ENCODE measurements at places on chromosomes 13 and 19.

DNA sequence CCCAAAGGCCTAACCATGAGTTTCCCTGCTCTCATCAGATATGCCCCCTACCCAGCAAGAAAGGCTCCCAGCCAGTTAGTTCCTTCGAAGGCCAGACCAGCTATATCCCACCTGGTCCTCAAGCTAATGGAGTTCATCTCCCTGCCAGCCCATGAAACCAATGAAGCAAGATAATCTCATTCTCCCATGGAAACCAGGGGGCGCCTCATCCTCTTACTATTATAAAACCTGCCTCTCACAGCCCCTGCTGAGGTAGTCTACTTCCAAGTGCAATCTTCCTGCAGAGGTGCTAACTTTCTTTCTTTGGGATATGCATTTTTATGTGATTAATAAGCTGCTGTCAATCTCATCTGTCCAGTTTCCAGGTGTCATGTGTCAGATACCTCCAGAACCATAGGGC, 34.0 kb upstream of the ZNF573 start:
- DNase-seq: no peak

DNA sequence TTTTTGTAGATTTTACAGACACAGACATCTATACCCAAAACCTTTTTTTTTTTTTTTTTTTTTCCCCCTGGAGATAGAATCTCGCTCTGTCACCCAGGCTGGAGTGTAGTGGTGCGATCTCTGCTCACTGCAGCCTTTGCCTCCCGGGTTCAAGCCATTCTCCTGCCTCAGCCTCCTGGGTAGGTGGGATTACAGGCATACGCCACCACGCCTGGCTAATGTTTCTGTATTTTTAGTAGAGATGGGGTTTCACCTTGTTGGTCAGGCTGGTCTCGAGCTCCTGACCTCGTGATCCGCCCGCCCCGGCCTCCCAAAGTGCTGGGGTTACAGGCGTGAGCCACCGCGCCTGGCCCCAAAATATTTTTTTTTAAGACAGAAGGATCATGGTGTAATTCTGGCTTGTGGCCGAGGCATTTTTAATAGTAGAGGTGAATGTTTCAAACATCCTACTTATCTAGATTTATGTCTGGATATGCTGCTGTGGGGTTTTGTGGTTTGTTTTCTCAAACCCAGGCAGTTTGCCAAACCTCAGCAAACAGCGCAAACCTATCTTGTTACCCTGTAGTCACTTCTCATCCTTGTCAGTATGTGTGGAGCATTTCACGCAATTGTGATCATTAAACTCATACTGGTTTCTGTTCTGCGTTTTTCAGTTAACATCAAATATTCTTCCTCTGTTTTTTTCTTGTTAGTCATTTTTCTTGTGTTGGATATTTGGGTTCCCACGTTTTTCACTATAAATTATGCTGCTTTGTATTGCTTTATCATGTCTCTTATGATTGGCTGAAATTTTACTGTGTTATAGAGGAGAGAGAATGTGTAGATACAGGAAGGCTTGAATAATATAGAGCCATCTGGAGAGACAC, 36.2 kb upstream of the GARRE1 start:
- DNase-seq: no peak

GRCh38 chr13:24282256-24282655, 27.1 kb upstream of the C1QTNF9 start:
- DNase-seq: no peak

- no peak for DNase-seq
These were observed 27.1 kb upstream of the IGFL1 start for GRCh38 chr19:46202426-46202825.

DNA sequence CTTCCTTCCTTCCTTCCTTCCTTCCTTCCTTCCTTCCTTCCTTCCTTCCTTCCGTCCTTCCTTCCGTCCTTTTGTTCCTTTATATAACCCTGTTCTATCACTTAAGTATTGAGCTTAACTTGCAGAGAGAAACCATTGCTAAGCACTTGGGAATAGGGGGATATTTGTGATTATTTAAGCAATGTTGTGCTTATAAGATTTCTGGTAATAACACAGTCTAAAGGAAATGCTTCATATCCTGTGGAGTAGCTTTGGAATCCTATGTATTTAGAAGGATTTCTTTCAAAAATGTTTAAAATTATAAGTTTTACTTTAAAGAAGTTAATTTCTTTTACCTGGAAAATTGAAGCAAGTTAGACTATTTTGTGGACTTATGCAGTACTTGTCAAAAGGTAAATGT, 209.8 kb downstream of the PCCA start:
- no peak for DNase-seq

DNA sequence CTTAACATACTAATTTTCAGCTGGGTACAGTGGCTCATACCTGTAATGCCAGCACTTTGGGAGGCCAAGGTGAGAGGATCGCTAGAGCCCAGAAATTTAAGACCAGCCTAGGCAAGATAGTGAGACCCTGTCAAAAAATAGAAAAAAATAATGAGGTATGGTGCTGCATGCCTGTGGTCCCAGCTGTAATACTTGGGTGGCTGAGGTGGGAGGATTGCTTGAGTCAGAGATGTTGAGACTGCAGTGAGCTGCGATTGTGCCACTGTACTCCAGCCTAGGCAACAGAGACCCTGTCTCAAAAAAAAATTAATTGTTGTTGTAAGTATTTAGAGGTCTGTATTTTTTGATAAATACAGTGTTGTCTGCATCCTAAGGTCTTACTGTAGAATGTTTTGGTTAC, 66.8 kb downstream of the FNDC3A start:
- DNase-seq: no peak

- DNase-seq: no peak
These were observed 82.5 kb downstream of the AKAP11 start for GRCh38 chr13:42354241-42355091.

DNA sequence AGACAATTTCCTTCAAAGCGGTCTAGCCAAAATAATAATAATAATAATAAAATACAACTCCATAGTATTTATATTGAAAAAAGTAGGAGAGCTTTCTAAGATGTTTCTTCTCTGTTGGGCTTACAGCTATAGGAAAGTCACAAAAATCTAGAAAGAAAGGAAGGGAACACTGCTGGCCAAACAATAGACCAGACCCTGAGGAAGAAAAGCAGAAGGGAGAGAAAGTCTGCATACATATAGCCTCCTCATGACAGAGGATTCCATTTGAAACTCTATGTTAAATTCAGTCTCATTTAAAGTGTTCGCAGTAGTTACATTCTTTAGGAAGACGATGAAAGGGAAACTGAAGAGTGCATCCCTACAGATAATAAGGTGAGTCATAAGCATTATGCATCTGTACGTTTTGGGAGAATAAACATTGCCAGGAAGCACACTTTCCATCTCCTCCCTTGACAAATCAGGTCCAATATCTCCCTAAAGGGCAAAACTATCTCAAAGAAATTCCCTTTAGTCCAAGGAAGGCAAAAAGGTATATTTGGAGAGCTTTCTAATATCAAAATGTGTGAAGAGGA, 86.5 kb downstream of the PCDH9 start:
- no peak for DNase-seq

- no peak for DNase-seq
These were observed 32.1 kb downstream of the SBNO2 start for GRCh38 chr19:1141944-1142343.

GRCh38 chr13:80400164-80400864, 59.4 kb upstream of the SPRY2 start:
- DNase-seq: no peak

GRCh38 chr19:1868971-1869370, 5.6 kb upstream of the KLF16 start:
- no peak for DNase-seq

- DNase-seq: no peak
These were observed 19.2 kb downstream of the FCGBP start for GRCh38 chr19:39915101-39915847.

- peak; percentile 28 for DNase-seq
These were observed 1.1 kb downstream of the PTGER1 start for GRCh38 chr19:14473978-14474578.

- peak; percentile 65 for DNase-seq
These were observed 49.1 kb upstream of the EHD2 start for GRCh38 chr19:47663911-47664771.

- no peak for DNase-seq
These were observed 17.7 kb downstream of the CCDC97 start for GRCh38 chr19:41327576-41328156.

DNA sequence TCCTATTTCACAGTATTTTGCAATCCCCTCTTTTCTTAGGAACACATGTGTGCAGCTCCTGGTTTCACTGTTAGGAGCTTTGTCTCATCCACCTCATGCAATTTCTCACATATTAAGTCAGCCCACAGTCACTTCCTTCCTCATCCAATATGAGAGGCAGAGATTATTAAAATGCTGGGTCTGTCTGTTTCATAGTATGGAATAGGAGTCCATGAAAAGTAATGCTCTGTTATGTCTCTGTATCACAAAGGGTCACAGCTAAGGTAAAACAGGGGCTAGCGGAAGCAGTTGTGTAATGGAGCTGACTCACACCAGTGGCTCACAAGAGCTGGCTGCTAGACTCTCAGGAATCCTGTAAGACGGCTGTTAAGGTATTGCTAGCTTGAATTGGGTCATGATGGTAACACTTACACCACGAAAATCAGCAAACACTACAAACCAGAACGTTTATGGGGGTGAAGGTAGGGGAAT, 216.5 kb downstream of the EFNB2 start:
- DNase-seq: no peak

GRCh38 chr13:28286263-28286662, 147.9 kb downstream of the PAN3 start:
- no peak for DNase-seq

- no peak for DNase-seq
These were observed 614.5 kb downstream of the TBC1D4 start for GRCh38 chr13:74867460-74867859.

GRCh38 chr13:113013303-113013702, 44.3 kb downstream of the MCF2L start:
- DNase-seq: no peak

DNA sequence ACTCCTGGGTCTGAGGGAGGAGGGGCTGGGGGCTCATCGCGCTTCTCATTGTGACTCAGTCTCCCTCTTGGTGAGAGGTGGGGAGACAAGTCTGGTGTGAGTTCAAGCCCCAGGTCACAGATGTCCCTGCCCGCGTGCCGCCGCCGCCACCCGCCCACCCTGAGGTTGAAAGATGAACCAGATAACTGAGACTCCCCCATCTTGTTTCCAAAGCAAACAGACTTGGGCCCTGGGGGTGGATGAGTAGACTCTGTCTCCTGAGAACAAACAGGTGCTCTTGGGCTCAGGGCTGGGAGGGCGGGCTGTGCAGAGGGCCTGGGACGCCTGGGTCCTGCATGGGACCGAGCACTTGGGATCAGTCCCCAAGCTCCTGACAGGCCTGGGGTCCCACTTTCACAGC, 567 bp downstream of the SBK2 start:
- no peak for DNase-seq

DNA sequence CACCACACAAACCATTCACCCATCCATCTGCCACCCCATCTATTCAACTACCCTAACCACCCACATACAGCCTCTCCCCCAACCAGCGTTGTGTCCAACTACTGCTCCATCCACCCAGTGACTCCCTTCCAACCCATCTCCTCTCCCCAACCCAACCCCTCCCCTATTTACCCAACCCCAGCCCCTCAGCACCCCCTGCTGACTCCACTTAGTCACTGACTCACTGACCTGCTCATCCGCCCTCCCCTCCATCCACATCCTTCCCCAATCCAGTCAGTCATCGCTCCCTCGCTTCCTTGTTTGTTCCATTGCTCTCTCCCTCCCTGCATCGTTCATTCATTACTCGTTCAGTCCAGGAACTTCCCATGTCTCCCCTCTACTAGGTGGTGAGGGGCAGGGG, 39.2 kb downstream of the KCNC3 start:
- DNase-seq: no peak

DNA sequence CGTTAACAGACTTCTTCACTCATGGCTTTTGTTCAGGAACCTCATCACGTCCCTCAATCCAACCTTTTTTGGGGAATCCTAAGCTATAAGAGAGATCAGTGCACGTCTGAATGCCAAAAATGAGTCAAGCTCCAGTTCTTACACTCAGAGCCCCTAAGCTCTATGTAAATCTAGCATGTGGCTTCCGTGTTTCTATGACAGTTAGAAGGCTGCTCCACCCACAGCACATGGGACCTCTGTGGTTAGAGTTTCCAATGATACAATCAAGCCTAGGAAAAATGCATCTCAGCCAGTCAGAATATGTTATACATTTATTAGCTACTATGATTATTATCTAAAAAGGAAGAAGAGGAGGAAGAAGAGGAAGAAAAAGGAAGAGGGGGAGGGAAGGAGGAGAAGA, 135.9 kb downstream of the ENOX1 start:
- no peak for DNase-seq

DNA sequence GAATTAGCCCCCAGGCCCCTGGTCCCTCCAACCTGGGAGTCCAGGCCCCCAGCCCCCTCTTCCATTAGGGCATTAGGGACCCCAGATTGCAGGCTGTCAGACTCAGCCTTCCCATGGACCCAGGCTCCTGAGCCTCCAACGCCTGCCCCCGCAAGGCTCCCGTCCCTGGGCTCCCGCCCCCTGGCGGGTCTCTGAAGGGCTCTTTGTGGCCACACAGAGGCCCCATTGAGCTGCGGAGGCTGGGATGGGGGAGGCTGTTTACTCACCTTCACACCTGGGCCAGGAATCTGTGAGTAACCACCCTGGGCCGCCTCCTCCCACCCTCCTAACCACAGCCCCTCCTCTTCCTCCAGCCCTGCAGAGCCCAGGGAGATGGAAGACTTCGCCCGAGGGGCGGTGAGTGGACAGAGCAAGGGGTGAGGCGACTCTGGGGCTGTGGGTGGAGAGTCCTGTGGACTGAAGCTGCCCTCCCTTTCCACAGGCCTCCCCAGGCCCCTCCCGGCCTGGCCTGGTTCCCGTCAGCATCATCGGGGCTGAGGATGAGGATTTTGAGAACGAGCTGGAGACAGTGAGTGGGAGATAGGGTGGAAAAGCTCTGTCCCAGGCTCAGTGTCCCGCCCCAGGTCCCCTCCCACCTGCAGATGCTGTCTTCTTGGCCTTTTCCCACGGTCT, 4.9 kb downstream of the ARHGEF1 start:
- DNase-seq: peak; percentile 48

DNA sequence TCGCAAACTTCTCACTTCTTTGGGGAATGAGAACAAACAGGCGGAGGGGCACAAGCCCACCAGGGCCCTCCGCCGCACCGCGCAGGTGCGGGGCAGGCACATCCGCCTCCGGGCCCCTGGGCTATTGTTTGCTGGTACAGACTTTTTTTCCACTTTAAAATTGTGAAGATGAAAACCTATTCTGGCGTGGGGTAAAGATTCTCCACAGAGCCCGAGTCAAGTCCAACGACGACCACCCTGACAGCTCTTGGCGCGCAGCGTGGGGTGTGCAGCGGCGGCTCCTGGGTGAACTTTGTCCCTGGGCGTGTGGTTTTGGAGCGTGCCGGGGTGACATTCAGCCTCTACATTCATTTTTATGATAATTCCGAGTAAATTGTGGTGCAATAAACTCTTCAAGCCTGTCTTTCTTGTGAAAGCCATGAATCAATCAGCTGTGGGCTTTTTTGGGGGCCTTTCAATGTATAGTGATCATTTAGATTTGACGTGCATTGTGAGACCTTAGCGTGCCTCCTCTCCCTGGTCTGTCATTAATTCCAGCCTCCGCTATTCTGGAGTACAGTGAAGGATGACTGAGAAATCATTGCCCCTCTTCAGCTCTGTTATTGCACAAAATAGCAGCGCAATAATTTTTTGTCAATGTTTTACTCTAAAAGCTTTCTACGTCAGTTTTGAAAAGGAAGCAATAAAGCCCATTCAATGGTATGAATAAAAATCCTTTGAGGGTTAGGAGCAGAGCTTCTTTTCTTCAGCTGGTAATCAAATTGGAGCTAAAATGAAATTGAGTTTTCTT, 90.0 kb downstream of the TEX29 start:
- DNase-seq: no peak

All from HuH-7.5 (cell line).